Chondrocyte (in vitro differentiated cells): ENCODE measurements at places on chromosomes 12 and 14. TPM values are rescaled to one million over a fixed set of nuclear protein-coding genes. Genes with fewer than 3 reads are reported as not detected.

LIN7A gene
- 0.80 to 27.1 TPM (median 0.92 TPM) in 3 replicates for total RNA-seq

RIPK3 gene
- total RNA-seq: 0.80 to 1.3 TPM (median 0.90 TPM) in 3 replicates

PZP gene
- total RNA-seq: not detected in 3 replicates

GRCh38 chr12:108745641-108746040, 14.3 kb upstream of the CORO1C start:
- DNase-seq: no peak

- no peak for DNase-seq
These were observed 1.6 kb downstream of the CMKLR1 start for GRCh38 chr12:108337235-108338223.

GRCh38 chr14:52937306-52937705, 13.5 kb downstream of the FERMT2 start:
- DNase-seq: no peak
